Esophagus muscularis mucosa (tissue), 4 donors: ENCODE measurements at places on chromosomes 12 and 14.

GRCh38 chr14:77158175-77158881, 16.7 kb upstream of the ZDHHC22 start:
- peaks cover 3% of the 10 kb centered on the region for H3K4me1 ChIP-seq
- no peaks in the 10 kb centered on the region for H3K36me3 ChIP-seq
- DNase-seq: no peak
- H3K4me3 ChIP-seq: peak overlapping the region; percentile 22
- H3K27ac ChIP-seq: no peak overlapping the region

GRCh38 chr14:93880021-93880820, 46.9 kb upstream of the FAM181A start:
- no peaks in the 10 kb centered on the region for H3K27me3 ChIP-seq
- DNase-seq: no peak
- no peak overlapping the region for H3K27ac ChIP-seq
- no peaks in the 10 kb centered on the region for H3K36me3 ChIP-seq
- peaks cover 6% of the 10 kb centered on the region for H3K4me1 ChIP-seq

GRCh38 chr14:36315159-36315853, 5.1 kb downstream of the MBIP start:
- no peaks in the 10 kb centered on the region for H3K27me3 ChIP-seq
- no peak overlapping the region for H3K4me3 ChIP-seq
- H3K36me3 ChIP-seq: peaks cover 9% of the 10 kb centered on the region
- DNase-seq: no peak

GRCh38 chr14:70670992-70671651, 29.4 kb downstream of the TTC9 start:
- no peak overlapping the region for H3K27ac ChIP-seq
- no peak for DNase-seq
- H3K4me3 ChIP-seq: no peak overlapping the region
- H3K4me1 ChIP-seq: no peaks in the 10 kb centered on the region
- no peaks in the 10 kb centered on the region for H3K36me3 ChIP-seq

GRCh38 chr14:92417759-92418158, 94.8 kb downstream of the SLC24A4 start:
- H3K36me3 ChIP-seq: no peaks in the 10 kb centered on the region

GRCh38 chr12:105548626-105549025, 218.1 kb downstream of the C12orf75 start:
- no peaks in the 10 kb centered on the region for H3K4me1 ChIP-seq
- no peaks in the 10 kb centered on the region for H3K36me3 ChIP-seq
- no peak overlapping the region for H3K4me3 ChIP-seq

- no peaks in the 10 kb centered on the region for H3K4me1 ChIP-seq
- H3K27ac ChIP-seq: no peak overlapping the region
- no peak overlapping the region for H3K4me3 ChIP-seq
Observed at GRCh38 chr14:96187216-96188031, 17.2 kb upstream of the BDKRB2 start.

- no peak overlapping the region for H3K27ac ChIP-seq
- H3K4me1 ChIP-seq: no peaks in the 10 kb centered on the region
- no peaks in the 10 kb centered on the region for H3K36me3 ChIP-seq
- peaks cover 32% of the 10 kb centered on the region for H3K27me3 ChIP-seq
- H3K4me3 ChIP-seq: no peak overlapping the region
- DNase-seq: no peak
Observed at GRCh38 chr12:108075561-108075960, 53.5 kb upstream of the WSCD2 start.

- H3K4me3 ChIP-seq: no peak overlapping the region
- H3K27me3 ChIP-seq: no peaks in the 10 kb centered on the region
- no peak for DNase-seq
- no peak overlapping the region for H3K27ac ChIP-seq
Observed at GRCh38 chr12:117092511-117092780, 6.8 kb downstream of the TESC start.

DNA sequence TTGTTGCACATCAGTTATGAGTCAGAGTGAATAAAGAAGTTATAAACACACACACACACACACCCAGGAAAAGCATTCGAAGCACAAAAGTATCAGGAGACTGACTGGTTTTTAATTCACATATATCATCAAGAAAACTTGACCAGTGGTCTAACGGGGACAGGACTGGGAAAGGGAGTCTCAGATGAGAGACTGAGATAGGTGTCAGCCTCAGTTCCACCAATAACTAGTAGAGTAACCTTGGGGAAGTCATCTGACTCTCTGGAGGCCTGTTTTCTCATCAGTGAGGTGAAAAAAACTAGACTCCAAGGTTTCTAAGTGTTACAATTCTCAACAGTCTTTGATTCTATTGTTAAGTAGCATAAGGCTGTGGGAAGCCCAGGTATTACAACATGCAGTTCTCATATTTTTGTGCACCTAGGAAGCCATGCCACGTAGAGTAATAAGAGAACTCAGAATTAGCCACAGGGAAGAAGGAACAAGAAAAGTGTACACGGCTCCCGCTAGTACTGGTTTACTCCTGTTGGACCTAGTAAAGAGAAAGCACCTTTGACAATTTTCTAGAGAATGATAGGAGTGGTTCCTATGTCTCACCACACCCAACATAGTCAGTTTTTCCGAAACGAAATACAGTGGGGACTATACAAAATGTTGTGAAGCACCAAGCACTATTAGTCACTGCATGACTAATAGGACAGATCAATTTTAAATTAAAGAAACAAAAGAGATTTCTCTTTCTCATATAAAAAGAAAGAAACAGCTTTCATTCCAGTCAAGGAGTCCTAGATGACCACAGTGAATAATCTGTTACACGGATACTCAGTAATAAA, 5.0 kb downstream of the PPTC7 start:
- no peaks in the 10 kb centered on the region for H3K36me3 ChIP-seq
- peaks cover 87% of the 10 kb centered on the region for H3K4me1 ChIP-seq
- DNase-seq: no peak
- peak overlapping the region; percentile 13 for H3K4me3 ChIP-seq
- peak overlapping the region; percentile 77 for H3K27ac ChIP-seq

DNA sequence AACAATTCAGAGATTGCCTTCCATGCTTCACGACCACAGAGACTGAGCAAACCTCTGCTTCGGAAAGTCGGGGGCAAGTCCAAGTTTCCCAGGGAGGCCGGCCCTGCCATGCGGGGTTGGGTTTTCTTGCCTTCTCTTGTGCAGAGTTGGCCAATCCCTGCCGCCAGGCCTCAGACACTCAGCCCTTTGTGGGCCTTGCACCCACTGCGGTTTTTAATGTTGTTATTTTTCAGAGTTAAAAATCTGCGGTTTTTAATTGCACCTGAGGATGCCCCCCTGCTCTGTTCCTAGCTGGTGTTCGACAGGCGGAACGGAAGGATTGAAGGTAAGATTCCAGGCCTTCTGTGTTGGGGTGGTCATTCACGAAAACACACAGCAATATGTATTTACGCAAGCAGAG, 108.7 kb downstream of the CALM1 start:
- peaks cover 4% of the 10 kb centered on the region for H3K4me1 ChIP-seq
- DNase-seq: no peak
- H3K36me3 ChIP-seq: no peaks in the 10 kb centered on the region
- H3K4me3 ChIP-seq: no peak overlapping the region
